ENCODE measurements at places on chromosomes 4 and X. TPM values are rescaled to one million over a fixed set of nuclear protein-coding genes. Genes with fewer than 3 reads are reported as not detected.

- no peak for DNase-seq
Measured at GRCh38 chrX:110477593-110478228, 119.1 kb downstream of the RTL9 start.

Gene NRK
- 2.7 TPM for total RNA-seq

Gene FRMD7
- 0.14 TPM for total RNA-seq

DNA sequence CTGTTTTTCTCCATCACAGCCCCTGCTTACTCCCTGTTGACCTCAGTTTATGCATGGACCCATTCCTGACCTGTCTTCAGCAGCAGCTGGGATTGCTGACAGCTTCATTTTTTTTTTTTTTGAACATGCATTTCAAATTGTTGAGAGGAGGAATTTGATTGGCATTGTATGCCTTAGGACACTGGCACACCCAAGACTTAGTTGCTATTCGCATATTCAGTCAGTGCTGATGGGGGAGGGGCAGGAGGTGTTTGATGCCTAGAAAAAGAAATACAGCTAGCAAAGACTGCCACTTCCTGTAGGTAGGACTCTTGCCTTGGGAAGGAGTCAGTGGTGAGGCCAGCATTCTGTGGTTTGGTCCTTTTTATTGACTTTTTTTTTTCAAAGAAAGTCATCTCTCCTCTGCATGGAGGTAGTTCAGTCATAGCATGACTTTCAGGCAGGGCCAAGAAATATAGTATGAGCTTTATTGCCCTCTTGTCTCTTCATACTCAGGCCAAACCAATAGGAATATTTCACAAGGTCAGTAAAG is 33.6 kb upstream of the XK start:
- DNase-seq, result no peak

DNA sequence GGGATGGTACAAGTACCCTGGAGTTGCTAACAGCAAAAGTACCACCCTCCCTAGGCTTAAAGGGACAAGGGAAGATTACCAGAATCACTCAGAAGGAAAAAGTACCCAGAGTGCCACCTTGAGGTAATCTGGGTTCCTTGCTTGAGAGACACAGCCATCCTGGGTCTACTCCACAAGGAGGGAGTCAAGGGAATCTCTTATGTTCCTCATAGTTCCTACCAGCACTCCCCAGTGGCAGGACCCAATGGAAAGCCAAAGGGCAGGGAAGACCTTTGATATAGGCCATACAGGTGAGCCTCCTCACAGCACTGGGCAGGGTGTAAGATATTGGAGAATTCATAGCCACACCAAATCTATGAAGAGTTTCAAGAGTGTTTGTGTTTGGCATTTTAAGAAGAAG is 5.7 kb downstream of the IL2 start:
- no peak for DNase-seq

Gene FAM9C
- total RNA-seq, result not detected

Gene DRD5
- not detected for total RNA-seq

DNA sequence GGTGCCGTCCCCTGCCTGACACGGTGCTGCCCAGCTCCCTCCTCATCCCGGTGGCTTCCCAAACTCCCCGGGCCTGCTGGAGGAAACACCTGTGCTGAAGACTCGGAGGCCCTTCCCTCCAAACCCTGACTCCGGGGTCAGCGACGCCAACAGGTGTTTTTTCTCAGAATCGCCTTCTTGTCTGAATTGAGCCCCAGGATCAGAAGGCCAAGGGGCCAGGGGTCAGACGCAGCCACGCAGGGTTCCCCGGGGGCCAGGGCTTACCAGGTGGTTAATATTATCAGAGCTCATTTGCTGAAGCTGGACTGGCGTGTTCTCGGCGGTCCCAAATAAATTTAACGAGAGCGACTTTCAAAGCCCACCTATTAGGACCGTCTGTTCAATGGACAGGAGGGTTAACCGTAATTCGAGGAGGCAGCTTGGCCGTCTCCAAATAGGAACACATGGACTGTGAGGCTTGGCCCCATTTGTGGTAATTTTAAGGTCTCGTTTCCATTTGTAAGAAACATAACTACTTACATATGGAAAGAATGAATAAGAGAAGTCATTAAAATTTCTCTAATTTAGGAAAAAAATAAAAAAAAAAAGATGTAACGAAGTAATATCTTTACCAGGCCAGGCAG is 239.3 kb downstream of the CRLF2 start:
- DNase-seq, result no peak

DNA sequence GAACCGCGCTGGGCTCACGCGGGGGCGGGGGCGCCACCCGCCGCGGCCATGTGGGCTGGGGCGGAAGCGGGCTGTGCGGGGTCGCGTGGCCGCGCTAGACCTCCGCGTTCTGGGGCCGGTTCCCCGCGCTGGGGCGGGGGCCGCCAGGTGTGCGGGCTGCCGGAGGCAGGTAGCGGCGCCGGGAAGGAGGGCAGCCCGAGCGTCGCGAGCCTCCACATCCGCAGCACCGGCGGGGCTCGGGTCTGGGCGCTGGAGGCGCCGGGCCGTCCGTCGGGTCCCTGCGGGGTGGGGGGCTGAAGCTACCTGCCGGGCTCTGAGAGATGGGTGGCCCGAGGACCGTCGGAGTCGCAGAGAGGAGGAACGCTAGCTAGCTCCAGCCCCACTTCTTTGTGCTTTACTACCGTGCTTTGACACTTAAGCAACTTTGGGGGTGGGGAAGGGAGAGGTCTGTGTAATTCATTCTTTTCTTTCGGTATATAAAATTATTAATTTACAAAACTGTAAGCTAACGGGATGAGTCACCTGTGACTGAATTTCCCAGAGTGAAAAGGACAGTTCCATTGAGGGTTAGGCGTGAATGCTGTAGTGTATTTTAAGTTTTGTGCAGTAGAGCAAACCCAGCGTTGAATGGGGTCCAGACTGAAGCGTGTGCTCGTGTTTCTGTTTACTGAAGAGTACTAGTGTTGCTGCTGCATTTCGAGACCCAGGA is 689 bp downstream of the METAP1 start:
- no peak for DNase-seq

DNA sequence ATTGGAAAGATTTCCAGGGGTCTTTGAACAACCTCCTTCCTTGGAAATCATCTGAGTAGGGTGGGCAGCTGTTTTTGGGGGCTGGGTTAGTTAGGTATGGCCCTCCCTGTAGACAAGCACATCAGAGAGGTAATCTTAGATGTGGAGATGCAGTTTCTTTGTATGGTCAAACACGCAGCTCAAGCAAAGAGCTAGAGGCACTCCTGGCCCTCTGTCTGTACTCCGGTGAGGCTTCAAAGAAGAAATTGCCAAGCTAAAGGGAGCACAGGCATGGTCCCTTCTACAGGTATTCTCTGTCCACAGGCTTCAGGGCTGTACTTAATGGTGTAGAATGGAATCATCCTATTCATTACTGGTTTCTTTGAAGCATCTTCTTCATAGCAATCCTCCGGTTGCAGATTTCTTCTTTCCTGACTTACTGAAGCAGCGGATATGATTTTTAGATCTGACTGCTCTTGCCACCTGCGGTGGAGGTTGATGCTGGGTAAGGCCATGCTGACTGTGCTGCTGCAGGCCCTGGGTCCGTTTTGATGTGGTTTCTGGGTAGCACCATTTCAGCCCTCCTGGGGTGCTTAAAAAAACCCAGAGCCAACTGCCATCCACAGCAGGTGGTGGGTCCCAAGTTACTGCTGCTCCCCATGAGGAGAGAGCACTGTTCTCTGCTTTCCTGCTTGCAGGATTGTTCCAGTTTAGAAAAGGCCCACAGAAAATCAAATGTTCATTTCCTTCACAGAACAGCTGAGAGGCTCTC is 318.9 kb upstream of the GATB start:
- no peak for DNase-seq

GRCh38 chrX:94545722-94546121 is 871.7 kb downstream of the FAM133A start:
- no peak for DNase-seq

Gene KANTR
- total RNA-seq, result 5.0 TPM

DNA sequence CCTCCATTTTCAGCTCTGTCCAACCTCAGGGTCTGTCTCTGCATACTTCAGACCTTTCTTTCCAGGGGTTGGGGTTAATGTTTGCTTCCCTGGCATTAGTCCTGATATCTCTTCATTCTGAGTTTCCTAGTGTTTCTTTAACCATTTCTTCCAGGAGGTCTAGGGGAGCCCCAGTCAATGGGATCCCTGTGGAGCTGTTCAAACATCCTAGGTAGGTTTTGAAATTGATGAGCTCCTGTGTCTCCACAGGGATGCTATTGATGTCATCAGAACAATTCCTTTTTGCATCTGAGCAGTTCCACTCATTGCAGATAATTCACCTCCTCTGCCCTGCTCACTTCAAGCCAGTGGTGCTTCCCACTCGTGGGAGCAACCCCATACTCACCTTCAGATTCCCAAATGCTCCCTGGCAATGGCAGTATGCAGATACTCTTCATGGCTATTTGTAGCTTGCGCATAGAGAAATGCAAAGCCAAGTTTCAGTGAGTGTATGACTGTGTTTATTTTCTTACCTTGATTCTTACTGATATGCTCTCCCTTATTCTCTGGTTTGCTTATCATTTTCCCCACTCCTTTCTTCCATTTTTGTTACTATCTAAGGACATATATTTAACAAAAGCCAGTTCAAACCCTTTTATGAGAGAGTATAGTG is 33.7 kb upstream of the LIMCH1 start:
- no peak for DNase-seq

GRCh38 chrX:46860557-46860956 is 23.7 kb downstream of the RP2 start:
- DNase-seq, result no peak

DNA sequence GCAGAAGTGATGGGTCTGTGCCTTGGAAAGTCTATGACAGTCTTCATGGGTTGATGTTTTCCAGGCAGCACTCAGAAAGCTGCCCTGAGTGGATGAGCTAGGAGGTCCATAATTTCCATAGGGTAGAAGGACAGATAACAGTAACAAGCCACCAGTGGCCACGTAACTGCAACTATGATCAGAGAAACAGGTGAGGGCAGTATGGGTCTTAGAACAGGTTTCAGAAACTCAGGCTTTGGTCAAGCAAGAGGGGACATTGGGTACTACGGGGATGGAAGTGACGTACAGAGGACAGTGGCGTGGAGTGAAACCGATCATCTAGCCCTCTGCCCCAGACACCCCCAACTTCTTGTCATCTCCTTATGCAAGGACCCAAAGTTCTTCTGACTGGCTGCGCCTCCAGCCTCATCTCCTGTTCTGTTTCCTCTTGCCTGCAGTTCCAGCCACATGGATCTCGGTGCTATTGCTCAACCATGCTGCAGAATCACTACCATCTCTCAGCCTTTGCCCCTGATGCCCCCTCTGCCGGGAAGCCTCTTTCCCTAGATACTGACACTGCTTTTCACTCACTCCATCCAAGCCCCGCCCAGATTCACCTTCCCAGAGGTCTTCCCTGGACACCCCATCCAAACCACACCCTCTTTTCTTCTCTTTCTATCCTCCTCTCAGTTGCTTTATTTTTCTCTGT is 123.4 kb downstream of the MFAP3L start:
- no peak for DNase-seq

DNA sequence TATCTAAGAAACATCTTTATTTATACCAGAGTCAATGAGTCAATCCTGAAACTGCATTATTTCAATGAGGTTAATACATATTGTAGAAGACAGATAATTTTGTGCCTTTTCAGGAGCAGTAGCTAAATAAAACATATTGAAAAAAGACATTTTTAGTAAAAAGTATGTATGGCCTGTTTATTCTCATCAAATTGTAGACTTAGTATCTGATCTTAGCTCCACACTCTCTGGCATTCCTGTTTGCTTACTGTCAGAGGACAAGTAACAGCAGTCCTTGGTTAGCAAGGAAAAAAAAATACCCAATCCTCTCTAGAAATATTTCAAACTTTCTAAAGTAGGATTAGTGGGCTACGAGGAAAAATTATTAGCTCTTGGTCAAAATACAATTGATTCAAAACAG is 50.5 kb upstream of the GUCY1A1 start:
- DNase-seq, result no peak

- peak; percentile 89 for DNase-seq
Measured at GRCh38 chr4:8340781-8341241, 71.3 kb downstream of the HTRA3 start.

Gene GLOD5
- total RNA-seq, result not detected

Gene SLC2A9
- 8.2 TPM for total RNA-seq

DNA sequence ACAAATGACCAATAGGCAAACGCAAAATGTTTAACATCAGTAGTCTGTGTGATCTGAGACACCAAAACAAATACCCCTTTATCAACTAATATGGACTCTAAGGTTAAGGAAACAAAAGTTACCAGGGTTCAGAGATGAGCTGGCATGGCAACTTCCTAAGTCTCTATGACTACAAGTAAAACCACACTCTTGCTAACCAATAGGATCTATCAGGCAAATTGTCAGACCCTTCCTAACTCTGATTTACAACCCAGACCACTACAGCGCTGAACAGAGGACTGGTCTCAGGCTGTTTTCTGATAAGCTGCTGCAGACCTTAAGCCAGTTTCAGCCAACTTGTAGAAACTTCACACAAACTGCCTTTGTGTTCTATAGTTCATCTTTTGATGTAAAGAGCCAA is 608.0 kb downstream of the TLL1 start:
- DNase-seq, result no peak
